Ecto neural progenitor cell (in vitro differentiated cells): ENCODE measurements at places on chromosomes 5 and 9.

DNA sequence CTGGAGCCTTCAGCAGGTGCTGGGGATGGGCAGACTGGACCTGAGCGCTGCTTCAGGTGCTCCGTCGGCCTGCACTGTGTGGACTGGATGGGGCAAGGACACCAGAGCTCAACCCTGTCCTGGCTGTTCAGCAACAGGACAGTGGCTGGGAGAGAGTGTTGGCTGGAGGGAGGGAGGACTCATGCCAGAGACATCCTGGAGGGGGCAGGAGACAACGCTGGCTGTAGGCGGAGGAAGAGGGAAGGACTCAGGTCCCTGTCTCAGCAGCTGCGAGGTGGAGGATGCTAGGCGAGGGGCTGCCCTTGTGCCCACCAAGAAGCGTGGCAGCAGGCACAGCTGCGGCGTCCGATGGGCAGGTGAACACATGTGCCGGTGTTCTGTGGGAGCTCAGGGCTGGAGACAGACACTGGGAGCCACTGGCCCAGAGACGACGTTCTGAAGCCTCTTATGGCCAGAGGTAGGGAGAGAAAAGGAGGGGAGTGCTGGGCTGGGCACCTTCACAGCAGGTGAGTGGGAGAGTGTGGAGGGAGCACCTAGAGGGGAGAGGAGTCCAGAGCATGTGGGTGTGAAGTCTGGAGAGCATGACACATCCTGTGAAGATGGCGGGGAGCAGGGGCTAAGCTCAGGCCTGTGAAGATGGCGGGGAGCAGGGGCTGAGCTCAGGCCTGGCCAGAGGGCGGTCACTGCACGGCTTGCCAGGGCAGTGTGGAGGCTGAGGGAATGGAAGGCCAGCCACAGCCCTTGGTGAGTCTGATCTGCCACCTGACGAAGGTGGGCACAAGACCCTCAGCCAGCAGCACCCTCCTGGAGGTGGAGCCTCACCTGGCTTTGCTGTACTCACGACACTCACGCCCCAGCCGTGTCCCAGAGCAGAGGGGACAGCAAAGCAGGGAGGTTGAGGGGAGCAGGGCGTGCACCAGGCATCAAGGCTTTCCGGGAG, 79.1 kb upstream of the FCN1 start:
- DNase-seq: no peak

- no peak for DNase-seq
These were observed 83.5 kb upstream of the MINAR2 start for GRCh38 chr5:129664336-129664937.

GRCh38 chr5:35458824-35459207, 158.8 kb upstream of the SPEF2 start:
- no peak for DNase-seq

GRCh38 chr5:102792705-102793104, 37.6 kb downstream of the PAM start:
- DNase-seq: no peak

GRCh38 chr5:139210585-139210984, 12.4 kb upstream of the SIL1 start:
- no peak for DNase-seq
